Astrocyte of the cerebellum (primary cell): ENCODE measurements at places on chromosomes 3 and 15.

GRCh38 chr15:99320374-99321215, 69.3 kb downstream of the LRRC28 start:
- DNase-seq = no peak

DNA sequence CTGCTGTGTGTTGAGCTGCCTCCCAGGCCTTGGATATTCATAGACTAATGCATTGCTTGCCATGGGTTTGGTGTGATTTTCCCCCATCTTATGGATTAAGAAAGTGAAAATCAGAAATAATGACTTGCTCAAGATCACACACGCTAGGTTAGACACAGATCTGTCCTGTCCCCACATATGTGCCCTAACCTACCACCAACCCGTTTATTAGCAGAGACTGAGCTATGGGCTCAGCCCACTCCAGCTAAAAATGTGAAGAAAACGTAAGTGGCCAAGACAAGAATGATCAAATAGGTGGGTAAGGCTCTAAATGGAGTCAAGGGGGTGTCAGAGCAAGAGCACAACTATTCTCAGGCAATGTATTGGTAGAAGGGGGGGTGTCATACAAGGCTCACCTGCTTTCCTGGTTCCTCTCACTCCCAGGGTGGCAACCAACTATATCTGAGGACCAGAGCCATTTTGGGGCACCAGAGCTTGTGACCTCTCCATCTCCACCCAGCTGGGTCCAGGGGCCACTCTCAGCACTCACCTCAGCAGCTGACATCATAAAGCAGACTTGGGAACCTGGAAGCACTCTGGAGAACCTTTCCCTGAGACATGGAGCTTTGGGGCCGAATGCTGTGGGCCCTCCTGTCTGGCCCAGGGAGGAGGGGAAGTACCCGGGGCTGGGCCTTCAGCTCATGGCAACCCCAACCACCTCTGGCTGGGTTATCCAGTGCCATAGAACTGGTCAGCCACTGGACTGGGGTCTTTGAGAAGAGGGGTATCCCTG, 1.4 kb downstream of the HEMK1 start:
- DNase-seq = no peak

GRCh38 chr15:101520395-101520794, 30.9 kb upstream of the PCSK6 start:
- DNase-seq = no peak

- peak; percentile 34 for DNase-seq
Observed at GRCh38 chr15:99100245-99101173, 4.4 kb upstream of the SYNM start.

- DNase-seq = peak; percentile 78
Observed at GRCh38 chr3:35200056-35200455, 439.3 kb upstream of the ARPP21 start.

DNA sequence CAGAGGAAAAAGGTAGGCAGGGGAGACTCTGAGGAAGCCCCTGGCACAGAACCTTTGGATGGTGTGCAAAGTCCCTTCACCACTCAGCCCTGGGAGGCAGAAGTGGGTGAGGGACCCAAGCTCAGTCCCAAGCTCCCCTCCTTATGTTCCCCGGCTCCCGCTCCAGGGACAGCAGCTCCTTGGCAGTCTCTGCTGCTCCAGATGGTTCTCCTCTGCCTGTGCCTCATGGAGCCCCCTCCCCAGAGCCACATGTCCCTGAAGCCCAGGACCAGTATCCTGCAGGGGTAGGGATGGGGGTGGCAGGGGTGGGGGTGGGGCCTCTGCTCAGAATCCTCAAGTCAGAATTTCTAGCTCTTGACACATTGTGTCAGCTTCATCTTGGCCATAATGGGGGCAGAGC, 8.0 kb upstream of the CAMKV start:
- DNase-seq = no peak

GRCh38 chr3:173933113-173933512, 535.6 kb downstream of the NLGN1 start:
- DNase-seq = no peak

DNA sequence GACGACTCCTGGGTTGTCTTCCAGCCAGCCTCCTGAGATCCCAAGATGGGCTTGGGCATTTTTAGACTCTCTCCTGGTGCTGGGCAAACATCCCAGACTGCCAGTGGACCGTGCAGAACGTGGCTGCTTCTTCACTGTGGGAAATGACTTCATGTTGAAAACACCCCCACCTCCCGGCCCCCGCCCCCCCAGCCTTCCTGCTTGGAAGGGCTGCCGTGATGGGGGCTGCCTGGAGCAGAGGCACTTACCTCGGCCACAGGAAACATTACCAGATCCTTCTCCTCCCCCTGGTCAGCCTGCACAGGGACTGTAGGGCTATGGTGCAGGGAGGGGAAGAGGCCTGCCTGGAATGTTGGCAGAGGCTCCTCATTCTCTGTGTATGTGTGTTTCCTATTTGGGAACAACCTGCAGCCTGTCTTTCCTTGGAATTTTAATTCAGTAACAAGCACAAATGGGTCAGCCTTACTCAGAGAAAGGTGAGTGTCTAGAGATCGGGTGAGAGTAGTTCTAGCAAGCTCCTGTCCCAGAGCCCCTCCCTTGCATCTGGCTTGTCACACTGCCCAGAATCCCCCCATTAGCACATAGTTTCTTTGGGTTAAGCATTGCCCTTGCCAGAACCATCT, 90.8 kb downstream of the ANP32A start:
- DNase-seq = peak; percentile 19

GRCh38 chr15:96089405-96090058, 241.0 kb upstream of the NR2F2 start:
- no peak for DNase-seq

GRCh38 chr3:36776436-36776835, 12.1 kb upstream of the DCLK3 start:
- DNase-seq = no peak

DNA sequence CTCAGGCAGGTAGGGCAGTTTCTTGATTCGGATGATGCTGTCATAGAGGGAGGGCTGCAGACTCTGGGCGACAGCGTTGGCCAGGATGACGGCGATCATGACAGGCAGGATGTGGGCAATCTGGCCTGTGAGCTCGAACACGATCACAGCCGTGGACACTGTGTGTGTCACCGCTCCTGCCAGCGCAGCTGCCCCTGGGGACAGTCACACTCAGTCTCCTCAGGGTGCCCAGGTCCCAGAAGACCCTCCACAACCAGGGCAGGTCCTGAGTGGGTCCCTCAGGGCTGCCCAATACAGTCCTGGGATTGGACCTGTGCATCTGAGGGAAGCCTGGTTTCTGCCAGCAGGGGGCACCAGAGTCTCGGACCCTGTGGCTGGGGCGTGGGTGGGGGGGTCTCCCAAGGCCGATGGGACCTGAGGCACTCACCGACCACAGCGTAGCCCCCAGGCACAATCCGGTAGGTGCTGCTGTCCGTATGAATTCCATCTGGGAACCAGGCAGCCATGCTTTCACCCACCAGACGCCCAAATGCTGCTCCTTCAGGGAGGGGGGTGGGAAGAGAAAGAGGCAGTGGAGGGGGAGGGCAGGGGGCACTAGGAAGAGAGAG, 7.2 kb downstream of the CLCN2 start:
- no peak for DNase-seq

DNA sequence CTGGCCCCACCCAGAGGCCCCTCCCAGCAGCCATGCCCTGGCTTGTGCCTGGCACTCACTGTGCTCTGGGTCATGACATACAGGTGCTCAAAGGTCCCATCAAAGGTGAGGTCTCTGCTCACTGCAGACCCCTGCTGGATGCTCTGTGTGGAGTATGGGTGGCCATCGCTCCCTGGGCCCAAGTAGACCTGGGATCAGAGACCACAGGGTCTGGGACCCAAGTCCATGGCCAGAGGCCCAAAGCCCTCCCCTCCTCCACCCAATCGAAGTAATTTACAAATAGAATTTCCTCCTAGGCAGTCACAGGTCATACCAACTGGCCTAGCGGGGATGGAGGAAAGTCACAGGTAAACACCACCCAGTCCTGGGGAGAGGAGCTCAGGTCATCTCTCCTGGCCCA, 7.6 kb downstream of the PLXNB1 start:
- no peak for DNase-seq

DNA sequence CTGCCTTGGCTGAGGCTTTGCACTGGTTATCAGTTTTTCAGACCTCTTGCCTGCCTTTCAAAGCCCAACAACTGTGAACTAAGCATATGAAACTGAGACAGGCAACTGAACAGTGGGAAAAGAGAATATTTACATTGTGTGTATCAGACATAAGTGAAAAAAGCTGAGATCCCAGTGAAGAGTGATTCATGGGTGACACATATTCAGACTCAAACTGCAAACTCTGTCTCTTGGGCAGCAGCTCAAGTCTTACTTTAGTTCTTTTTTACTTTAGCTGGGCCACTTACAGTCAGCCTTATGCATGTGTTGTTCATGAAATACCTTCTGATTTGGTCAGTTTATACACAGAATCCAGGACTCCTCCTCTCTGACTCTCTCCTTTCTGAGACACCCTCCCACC, 19.2 kb downstream of the SUCLG2 start:
- DNase-seq = peak; percentile 40

GRCh38 chr3:195286115-195286872, 15.3 kb upstream of the XXYLT1 start:
- DNase-seq = peak; percentile 18

- no peak for DNase-seq
Observed at GRCh38 chr3:171678971-171679492, 131.3 kb downstream of the PLD1 start.

- no peak for DNase-seq
Observed at GRCh38 chr15:36815786-36816185, 236.4 kb downstream of the CDIN1 start.

DNA sequence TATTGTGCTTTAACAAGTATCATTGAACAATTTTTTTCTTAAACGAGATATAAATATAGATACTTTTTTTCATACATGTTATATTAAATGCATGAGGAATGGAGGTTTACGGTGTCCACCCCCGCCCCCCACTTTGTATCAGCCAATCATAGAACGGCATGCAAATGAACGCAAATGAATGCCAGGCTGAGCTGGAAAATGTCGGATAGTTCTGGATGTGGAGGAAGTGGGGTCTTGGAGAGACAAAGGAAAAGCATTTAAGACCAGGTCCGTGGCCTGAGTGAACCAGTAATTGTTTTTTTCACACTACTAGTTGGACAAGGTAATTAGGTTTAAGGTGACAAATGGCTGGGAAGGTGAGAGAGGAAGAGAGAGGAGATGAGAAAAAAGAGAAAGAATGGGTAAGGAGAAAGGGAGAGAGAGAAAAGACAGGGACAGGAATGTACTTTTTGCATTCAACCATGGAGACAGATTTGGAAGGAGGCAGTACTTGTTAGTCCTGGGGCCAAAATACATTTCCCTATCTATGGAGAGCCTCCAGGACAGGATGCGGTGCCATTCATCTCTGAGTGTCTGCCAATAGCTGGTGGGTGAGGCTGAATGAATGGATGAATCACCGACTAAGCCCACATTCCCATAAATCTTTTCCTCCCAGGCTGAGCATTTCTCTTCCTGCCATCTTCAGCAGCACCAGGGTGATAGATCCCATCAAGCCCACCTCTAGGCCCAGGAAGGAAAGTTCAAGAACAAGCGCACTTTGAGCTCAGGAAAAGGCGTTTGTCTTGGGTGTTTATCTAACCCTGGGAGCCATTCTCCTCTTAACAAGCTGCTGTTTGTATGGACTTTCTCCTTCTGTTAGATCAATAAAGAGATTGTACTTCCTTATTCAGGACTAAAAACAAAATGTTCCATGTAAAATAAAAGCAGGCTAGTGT, 1.4 kb upstream of the RAD18 start:
- DNase-seq = peak; percentile 68

- DNase-seq = peak; percentile 46
Observed at GRCh38 chr3:63967675-63968611, 55.4 kb downstream of the PSMD6 start.
